HFFc6 (cell line): ENCODE measurements at places on chromosomes 2 and 18. TPM values are rescaled to one million over a fixed set of nuclear protein-coding genes. Genes with fewer than 3 reads are reported as not detected.

The LRRTM4 gene
- not detected in 3 replicates for total RNA-seq

DNA sequence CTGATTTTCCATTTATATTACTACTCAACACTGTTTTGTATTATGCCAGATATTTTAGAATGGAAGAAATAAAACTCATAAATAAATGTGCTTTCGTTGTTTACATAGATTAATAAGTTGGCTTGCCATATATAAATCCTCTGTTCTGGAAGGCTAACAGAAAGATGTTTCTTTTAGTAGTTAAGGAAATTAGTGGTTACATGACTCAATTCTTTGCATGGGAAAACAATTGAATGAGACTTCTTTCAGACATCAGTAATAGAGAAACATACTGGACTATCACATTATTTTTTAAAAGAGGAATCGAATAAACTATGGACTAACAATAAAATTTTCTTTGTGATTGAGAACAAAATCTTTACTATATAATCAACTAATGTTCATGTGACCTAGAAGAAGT, 336.5 kb downstream of the KCNS3 start:
- no peak for DNase-seq

The HRH4 gene
- not detected in 3 replicates for total RNA-seq

DNA sequence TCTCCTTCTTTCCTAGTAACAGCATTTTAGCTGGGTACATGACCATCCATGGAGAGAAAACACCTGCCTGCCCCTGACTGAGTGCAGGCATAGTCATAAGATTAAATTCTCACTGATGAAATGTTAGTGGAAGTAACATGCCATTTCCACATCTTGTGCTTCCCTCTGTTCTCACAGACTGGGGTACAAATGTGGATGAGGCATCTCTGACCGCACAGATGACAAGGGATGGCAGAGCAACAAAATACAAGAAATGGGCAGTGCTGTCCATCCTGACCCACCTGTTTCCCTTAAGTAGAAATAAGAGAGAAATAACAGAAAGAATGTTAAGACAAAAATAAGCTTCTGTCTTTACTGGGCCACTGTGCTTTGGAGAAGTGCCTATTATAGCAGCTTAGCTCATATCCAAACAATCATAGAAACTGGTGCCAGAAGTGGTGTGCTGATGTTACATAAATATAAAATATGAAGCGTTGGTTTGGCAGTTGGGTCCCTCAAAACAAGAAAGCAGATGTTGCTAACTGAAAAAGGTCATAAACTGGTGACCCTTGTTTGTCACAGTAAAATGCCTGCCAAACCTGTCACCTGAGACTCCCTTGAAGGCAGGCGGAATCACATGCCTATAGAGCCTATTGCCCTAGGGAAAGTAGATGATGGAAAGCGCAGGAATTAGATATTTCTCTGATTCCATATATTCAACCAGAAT, 72.4 kb upstream of the CCDC150 start:
- DNase-seq, result no peak

The FKBP1B gene
- total RNA-seq, result 4.5 to 7.6 TPM (median 6.9 TPM) in 3 replicates

- no peak for DNase-seq
Observed at GRCh38 chr2:151150331-151151320, 111.0 kb downstream of the RBM43 start.

DNA sequence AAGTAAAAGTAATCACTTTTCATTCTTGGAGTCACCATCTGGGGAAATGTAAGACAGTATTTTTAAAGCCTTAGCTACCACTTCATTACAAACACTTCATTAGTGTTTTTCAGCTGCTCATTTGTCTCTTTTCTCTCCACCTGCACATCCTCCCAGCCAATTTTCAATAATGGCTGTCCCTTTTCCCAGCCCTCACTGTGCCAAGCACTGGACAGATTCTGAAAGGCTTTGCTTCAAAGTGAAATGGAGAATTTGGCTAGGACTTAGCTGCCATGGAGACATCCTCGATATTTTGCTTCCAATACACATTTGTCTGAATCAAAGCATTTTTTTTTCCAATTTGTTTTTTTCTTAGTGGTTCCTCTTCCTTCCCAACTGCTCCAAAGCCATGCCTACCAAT, 272.4 kb upstream of the NRXN1 start:
- no peak for DNase-seq

The EDAR gene
- total RNA-seq, result not detected in 3 replicates

GRCh38 chr2:119289093-119289492, 65.5 kb downstream of the STEAP3 start:
- DNase-seq, result no peak

DNA sequence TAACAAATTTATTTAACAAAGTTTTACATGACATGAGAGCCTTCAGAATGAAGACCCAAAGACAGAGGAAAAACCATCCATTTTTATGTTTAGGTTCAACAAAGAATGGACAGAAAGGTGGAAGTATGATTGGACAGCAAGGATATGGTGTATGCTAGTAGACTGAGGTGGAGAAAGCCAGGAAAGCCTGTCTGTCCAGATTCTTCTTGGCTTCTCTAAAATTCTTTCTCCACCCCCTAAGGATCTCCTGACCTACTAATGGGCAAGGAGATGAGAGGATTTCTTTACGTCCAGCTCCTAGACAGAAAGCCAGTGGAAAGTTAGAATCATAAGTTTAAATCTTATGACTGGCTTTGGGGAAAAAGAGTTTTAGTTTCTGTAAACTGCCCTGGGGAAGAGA, 3.0 kb downstream of the ATIC start:
- DNase-seq, result no peak

DNA sequence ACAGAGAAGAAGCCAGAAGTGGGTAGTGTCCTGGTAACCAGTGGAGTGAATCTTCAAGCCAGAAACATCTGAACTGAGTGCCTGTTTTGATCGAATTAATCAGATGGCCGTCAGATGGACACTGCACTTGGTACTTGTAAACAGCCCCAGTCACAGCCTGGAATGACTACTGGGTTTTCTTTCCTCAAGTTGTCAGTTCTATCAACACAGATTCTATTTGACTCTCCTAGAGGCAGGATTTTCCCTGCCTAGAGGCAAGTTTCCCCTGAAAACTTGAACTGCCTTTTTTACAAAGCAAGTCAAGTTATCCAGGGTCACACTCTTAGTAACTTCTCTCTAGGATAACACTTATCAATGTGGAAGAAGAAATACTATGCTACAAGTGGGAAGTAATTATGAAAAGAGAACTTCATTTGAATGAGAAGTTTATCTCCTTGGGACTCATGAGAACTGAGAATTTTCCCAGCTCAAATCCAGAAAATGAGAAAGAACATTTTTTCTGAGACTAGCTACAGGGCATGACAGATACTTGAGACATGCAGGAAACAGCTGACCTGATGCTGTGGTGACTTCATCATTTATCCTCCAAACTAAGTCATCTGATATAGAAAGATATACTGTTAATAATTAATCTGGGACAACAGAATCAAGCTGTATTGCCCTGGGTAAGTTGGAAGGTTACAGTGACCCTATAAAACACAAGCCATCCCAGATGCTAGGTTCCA, 36.0 kb downstream of the SULT1C2 start:
- peak; percentile 63 for DNase-seq

- DNase-seq, result no peak
Observed at GRCh38 chr2:41313082-41313481, 734.7 kb upstream of the PKDCC start.

The PAX8 gene
- 0.74 to 5.9 TPM (median 0.75 TPM) in 3 replicates for total RNA-seq

The OBSL1 gene
- 56.3 to 79.3 TPM (median 65.2 TPM) in 3 replicates for total RNA-seq
